ENCODE measurements at places on chromosomes 6 and 20. TPM values are rescaled to one million over a fixed set of nuclear protein-coding genes. Genes with fewer than 3 reads are reported as not detected.

Gene CSNK2B
- total RNA-seq, result 273 TPM

Gene SNX14
- total RNA-seq, result 49.0 TPM

Gene RAD21L1
- not detected for total RNA-seq

Gene ADGRF5
- total RNA-seq, result not detected

Gene QRSL1
- total RNA-seq, result 12.6 TPM

Gene FILIP1
- 0.04 TPM for total RNA-seq

Gene SULF2
- total RNA-seq, result 0.37 TPM

Gene MRPS18B
- total RNA-seq, result 41.4 TPM

- no peak for DNase-seq
Measured at GRCh38 chr6:150332939-150333584, 35.8 kb upstream of the IYD start.

DNA sequence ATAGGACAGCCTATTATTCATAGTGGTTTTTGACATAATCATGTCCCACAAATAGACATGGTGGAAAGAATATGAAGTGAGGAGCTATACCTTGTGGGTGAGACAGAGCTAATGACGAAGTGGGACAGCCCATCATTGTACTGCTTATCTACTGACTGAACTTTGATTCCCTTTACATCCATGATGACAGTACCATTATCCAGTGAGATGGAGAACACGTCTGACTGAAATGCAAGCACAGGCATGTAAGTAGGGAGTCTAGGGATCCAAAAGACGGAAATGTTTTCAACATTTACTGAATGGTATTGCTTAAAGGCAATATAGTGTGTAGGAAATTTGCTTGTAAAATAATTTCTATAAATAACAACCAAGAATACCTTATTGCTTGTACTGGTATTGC is 43.5 kb downstream of the FAM229B start:
- DNase-seq, result no peak

- no peak for DNase-seq
Measured at GRCh38 chr6:139545206-139546105, 171.0 kb upstream of the CITED2 start.

- DNase-seq, result no peak
Measured at GRCh38 chr6:680666-681340, 12.1 kb downstream of the EXOC2 start.

DNA sequence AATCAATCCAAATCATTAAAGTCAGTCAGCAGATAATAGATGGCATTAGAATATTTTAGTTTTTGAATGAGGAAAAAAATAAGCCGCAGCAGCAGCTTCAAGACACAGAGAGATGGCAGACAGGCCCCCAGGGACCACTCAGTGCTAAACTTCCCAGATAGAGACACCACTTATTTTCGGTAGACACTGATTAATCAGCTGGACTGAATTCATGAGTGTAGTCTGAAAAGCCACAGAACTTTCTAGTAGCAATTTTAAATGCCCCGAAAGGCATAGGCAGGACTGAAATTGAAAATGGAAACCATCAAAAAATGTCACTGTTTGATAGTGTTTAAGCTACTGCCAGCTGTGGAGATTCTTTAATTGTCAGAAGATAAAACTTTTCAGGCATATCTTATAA is 3.1 kb upstream of the CLDN20 start:
- DNase-seq, result no peak

GRCh38 chr6:33699131-33699530 is 12.4 kb downstream of the UQCC2 start:
- no peak for DNase-seq

DNA sequence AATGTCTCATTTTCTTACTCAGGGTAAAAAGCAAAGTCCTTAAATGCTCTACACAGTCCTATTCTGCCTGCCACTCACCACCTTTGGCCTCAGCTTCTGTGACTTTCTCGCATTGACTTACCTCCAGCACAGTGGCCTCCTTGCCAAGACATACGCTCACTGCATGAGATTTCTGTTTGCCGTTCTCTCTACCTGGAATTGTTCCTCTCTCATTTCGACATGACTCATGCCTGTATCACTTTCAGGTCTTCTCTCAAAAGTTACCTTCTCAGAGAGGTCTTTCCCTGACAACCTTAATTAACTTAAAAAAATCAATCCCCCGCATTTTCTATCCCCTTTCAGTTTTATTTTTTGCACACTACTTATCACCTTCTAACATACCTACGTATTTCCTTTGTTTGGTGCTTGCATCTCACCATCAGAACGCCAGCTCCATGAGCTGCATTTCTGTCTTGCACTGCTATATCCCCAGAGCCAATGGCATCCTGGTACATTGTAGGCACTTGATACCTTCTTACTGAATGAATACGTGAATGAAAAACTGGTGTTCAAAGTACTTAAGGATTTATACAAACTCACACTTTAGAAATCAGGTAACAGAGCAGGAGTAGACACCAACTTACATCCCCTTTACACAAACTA is 24.5 kb downstream of the TENT5A start:
- no peak for DNase-seq

GRCh38 chr6:157711060-157711459 is 112.0 kb upstream of the SNX9 start:
- DNase-seq, result no peak

DNA sequence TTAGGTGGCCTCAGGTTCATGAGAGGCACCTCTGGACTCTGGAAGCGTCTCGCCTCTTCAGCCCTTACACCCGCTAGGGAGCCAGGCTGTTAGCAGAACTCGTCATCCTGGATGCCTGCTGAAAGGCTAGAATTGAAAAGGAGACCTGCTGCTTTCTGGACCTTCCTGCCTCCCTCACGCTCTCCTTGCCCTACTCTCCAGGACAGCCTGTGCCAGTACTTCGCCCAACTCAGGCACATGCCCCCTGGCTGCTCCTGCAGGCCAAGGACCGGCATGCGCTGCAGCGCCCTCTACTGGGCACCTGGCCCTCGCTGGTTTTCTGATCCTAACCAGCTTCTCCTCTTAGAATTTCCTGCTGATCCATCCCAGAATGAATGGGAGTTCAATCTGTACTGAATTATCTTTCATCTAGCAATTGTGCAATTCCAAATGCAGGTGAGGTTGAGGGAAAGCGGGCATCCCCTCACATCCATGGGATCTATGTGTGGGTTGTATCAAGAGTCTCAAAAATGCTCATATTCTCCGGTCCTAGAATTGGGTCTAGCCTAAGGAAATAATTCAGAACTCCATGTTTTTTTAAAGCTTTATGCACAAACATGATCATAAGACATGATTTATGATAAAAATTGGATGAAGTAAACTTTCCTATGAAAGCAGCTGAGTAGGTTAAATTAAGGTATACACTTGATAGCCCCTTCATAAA is 78.0 kb downstream of the PTPN1 start:
- peak; percentile 78 for DNase-seq

GRCh38 chr20:47220161-47220582 is 136.3 kb downstream of the ZMYND8 start:
- peak; percentile 56 for DNase-seq

GRCh38 chr6:143513410-143513809 is 1.9 kb upstream of the FUCA2 start:
- peak; percentile 45 for DNase-seq

DNA sequence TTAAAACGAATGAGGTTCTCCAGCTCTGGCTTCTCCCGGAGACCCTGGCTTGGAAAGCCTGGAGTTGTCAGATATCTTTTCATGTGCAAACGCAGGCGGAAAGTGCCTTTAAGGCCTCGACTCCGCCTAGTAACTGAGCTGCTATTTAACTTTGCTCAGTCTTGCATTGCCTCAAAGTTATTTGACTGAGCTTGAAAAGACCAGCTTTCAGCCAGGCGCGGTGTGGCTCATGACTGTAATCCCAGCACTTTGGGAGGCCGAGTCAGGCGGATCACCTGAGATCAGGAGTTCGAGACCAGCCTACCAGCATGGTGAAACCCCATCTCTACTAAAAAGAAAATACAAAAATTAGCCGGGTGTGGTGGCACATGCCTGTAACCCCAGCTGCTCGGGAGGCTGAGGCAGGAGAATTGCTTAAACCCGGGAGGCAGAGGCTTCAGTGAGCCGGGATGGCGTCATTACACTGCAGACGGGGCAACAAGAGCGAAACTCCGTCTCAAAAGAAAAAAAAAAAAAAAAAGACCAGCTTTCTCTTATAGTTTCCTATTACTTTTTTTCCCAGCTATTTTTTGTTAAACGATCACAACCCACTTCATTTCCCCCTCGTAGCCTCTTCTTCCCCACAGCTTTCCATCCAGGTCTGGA is 1.9 kb downstream of the GCNT2 start:
- DNase-seq, result no peak

GRCh38 chr20:44692932-44693480 is 22.2 kb upstream of the CCN5 start:
- no peak for DNase-seq

- no peak for DNase-seq
Measured at GRCh38 chr6:136969930-136970329, 47.8 kb downstream of the SLC35D3 start.

DNA sequence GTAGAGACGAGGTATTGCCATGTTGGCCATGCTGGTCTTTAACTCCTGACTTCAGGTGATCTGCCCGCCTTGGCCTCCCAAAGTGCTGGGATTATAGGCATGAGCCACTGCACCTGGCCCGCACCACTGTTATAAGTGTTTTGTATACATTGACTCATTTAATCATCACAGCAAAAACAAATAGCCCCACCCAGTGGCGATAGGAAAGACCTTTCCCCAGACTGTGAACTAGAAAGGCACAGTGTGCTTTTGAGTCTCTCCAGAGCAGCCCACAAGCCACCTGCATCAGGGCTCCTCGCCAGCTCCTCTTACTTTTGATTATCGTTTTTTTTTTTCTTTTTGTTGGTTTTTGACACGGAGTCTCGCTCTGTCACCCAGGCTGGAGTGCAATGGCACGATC is 27.9 kb upstream of the ZFP64 start:
- DNase-seq, result no peak

DNA sequence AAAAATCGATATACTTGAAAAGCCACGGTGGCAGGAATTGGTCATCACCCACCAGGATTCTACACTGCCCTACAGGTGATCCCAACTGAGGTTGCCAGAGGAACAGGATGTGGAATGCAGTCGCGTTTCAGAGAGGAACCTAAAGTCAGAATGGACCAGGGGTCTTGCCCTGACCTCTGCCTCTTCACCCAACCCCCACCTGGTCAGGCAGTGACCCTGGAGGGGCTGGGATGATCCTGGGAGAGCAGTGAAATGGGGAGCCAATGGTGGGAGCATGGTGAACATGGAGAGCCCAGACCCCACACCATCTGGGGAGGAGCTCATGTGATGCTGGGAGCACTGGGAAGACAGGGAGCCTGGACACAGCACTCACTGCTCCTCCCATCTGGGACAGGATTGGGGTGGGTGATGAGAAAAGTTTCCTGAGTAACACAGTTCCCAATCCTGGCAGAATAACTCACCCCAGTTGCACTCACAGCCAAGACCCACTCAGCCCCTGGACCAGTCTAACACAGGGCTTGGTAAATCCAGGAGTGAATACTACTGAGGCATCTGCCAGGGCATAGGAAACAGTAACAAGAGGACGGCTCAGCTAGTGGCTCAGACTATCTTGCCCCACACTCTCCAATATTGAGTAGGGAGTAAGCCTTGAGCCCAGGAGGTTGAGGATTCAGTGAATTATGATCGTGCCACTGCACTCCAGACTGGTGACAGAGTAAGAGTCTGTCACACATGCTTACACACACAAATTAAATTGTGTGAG is 1.7 kb upstream of the ULBP2 start:
- DNase-seq, result no peak

DNA sequence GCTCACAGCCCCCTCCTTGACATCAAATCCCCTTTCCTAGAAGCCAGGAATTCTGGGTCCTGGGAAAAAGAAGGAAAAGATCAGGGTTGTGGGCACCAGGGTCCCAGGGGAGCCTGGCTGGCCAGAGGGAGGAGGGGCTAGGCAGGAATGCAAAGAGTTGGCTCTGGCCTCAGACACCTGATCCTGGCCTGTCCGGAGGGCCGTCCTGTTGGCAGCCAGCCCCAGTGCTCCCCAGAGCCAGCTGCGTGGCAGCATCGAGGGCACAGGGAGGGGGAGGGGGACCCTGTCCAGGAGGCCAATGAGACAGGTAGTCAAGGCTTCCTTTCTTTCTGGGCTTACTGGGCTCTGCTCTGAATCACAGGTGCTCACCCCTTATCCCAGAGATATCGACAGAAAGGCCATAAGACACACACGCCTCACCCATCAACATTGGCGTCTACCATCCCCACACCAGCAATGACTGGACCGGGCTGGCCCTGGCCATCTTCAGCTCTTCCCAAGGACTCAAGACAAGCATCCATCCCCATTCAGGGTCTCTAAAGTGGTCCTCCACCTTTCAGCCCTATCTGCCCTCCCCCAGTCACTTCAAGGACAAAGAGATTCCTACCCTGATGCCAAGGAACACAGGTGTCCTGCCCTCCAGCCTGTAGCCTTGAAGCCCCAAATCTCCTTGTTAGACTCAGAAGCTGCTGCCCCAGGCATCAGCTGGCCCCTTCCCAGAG is 723 bp downstream of the COL11A2 start:
- DNase-seq, result no peak

- DNase-seq, result no peak
Measured at GRCh38 chr6:112431803-112432202, 84.7 kb downstream of the RFPL4B start.
